ENCODE measurements at places on chromosomes 16 and 17.
A peak's percentile ranks its signal among the peaks of the same experiment; 100 is the strongest.

DNA sequence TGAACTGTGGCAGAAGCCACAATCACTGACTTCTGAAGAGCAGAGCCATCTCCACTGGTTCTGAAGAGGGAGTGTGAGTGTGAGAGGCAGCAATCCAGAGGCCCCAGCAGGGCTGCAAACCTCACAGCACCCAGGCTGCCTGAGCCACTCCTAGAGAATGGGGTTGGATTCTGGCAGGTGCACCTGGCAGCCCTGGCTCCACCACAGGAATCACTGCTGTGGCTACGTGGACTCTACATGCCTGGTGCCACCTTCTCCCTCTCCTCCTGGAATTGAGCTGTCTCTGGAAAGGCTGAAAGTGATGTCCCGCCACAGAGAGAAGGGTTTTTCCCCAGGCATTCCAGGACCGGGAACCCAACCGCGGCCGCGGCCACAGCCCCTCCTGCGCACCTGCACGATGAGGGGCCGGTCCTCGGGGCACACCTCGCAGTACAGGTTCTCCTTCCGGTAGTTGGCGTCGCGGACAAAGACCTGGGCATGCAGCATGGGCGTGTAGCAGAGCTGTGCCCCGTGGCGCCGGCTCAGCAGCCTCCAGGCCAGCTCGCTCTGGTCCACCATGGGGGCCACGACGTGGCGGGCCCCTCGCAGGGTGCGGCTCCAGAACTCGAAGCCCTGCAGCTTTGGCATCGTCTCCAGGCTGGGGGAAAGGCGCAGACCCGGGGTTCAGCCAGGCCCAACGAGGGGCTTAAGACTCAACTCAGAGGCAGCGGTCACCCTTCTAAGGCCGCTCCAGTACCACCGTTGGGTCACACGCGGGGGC lies 991 bp downstream of the DUS1L start:
- no peak for DNase-seq

DNA sequence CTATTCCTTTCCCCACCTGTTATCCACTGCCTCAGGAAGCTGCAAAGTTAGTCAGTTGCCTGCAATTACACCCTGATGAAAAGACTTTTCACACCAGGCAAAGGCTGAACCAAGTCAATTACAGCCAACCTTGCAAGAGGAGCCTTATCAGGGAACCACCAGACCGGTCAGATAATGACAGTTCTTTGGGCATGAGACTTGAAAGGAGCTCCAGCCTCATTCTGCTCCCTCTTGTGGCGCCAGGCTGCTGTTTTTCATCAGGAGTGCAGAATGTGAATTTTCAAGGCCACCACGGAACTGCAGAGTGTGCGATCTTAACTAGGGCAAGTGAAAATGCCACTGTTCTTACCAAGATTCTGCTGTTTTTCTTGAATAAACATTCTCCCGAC lies 22.5 kb downstream of the DNAI2 start:
- no peak for DNase-seq

GRCh38 chr16:10878644-10879501 lies 1.9 kb downstream of the CIITA start:
- DNase-seq, result no peak

- DNase-seq, result peak; percentile 39
Measured at GRCh38 chr17:48586355-48587258, 3.4 kb downstream of the HOXB3 start.

DNA sequence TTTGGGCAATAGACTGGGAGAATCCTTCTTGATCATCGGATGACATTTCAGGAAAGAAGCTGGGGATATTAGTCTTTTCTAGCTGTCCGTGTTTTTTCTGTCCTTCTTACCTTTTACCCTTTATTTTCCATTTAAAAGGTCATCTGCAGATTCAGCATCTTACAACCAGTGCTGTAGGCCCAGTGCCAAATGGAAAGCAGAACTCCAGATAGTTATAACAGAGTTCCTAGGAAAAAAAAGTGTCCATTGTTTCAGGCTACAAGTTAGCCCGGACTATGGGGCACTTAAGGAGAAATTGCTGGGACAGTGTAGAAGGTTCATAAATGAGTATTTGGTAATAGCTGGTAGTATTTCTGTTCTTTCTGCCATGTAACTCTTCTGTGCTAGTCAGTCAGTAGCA lies 28.4 kb downstream of the LDHD start:
- no peak for DNase-seq

DNA sequence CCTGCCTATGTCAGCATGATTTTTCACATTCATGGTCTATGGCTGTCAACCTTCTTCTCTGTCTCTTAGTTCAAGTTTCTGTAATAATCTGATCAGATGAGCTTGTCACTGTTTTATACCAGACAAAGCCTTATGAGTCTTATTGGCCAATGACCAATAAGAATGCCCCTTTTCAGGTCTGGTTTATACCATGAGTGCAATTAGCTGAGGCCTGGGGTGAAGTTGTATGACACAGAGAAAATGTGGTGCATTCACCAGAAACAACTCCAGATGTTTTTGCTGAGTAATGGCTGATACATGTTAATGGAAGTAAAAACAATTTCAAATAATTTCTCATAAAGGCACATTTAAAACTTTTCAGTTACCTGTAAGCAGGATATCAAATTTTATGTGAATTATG lies 218.6 kb upstream of the CDH8 start:
- DNase-seq, result no peak

DNA sequence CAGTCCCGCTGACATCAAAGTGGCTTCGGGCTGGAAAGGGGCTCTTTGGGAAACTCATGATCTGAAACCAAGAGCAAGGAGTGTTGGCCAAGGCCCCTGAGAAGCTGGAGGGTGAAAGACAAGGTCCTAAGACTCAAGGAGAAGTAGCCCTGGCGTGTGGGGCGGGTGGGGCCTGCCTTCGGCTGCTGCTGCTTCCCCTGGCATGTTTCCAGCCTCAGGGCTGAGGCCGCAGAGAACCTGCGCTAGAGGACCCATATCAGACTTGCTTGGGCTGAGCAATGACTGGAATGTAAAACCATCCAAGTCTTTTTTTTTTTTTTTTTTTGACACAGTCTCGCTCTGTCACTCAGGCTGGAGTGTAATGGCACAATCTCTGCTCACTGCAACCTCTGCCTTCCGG lies 67.5 kb upstream of the GCSH start:
- no peak for DNase-seq

DNA sequence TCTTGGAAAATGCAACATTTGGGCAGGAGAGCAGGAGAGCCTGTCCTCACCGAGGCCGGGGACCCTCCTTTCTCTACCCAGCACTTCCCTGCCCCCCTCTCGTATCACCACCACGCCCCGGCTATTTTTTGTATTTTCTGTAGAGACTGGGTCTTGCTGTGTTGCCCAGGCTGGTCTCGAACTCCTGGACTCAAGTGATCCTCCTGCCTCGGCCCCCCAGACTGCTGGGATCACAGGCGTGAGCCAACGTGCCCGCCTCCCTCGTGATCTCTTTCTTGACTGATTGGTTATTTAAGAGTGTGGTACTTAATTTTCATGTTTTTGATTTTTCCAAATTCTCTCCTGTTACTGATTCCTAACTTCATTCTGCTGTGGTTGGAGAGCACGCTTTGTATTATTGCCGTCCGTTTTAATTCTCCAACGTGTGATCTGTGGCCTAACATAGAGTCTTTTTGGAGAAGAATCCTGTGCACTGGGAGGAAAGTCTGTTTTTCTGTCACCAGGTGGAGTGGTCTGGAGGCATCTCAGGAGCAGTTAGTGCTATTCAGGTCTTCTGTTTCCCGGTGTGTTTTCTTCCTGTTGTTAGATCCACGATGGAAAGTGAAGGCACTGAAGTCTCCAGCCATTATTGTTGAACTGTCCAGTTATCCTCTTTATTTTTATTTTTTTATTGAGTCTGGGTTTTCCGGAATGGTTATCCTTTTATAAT lies 40.4 kb downstream of the ZNF778 start:
- no peak for DNase-seq

DNA sequence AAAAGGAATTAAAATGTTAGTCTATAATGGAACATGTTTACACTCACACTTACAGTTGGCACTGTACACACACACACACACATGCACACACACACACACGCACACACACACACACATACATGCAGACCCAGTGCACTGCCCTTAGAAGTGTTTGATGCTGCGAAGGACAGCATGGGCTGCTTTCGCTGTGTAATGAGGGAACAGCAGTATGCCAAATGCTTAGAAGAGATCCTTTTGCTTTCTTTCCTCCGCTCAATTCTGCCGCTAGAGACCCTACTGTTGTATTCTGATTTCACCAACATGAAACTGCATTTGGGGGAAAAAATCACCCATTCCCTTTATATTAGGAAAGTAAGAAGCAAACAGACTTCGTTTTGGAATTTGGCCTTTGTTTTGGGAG lies 217.9 kb downstream of the ENGASE start:
- DNase-seq, result no peak

DNA sequence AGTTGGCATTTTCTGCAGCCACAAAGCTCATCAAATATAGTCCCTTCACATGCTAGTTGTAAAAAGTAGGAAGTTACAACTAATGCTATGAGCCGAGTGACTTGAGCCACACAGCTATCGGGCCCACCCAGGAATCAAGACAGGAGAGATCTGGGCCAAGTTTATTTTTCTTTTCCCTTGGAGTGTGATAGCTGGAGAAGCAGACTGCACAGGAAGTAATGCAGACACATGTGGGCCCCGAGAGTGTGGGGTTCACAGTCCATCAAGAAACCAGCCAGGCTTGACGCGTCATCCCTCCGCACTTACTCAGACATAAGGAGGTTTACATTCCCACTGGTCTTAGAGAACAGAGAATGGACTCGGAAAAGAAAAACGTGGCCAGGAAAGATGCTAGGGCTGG lies 403.1 kb upstream of the CDH11 start:
- DNase-seq, result no peak

GRCh38 chr17:4582691-4583090 lies 1.6 kb upstream of the SMTNL2 start:
- DNase-seq, result no peak

- DNase-seq, result no peak
Measured at GRCh38 chr16:58913456-58913855, 179.3 kb upstream of the GOT2 start.

DNA sequence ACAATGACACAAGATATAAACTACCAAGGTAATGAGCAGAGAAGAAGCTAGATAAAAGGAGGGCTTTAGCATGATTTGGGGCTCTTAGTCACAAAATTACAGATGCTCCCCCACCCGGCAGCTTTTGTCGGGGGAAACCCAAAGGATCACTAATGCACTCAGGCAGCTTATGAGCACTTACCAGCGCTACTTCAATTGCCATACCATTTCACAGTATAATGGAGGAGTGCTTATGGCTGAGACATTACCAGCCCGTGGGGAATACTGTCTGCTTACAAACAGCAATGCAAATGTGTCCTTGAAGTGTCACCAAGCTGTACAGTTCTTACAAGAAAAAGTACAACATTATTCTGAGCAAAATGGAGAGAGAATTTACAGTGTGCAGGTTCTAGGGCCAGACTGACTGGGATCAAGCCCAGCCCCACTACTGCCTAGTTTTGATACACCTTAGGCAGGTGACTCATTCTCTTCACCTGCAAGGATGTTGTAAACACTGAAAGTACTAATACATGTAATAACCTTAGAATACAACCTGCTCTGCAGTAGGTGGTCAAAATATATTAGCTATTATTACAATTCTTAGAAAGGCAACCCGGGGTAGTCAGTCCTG lies 16.3 kb downstream of the ANKFY1 start:
- DNase-seq, result no peak

GRCh38 chr16:88505405-88506082 lies 52.5 kb downstream of the ZFPM1 start:
- peak; percentile 70 for DNase-seq

DNA sequence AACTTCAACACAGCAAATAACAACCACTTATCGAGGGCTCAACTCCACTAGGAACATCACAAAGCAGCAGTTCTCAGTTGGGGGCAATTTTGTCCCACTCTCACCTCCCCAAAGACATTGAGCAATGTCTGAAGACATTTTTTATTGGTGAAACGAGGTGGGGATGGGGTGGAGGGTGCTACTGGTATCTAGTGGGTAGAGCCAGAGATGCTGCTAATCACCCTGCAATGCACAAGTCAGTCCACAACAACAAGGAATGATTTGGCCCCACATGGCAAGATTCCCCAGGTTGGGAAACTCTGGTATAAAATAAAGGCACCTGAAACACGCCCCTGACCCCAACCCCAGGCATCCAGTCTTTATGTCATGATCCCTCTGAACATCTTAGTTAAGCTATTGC lies 33.3 kb downstream of the TLE7 start:
- DNase-seq, result no peak

DNA sequence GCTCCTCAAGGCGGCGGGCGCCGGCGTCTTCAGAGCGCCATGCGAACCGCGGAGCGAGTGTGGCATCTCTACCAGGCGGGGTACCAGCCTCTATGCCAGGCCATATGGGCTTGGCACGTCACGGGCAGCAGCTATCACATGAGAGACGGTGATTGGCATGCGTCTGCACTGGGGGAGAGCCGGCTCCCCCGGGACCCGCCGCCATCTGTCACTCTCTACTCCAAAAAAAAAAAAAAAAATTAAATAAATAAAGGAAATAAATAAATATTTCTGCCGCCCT lies at the start of gene NEUROD2:
NEUROD2 (minus strand) TSS at position 70 of the 280 bp plus-strand sequence. CDS start 1,321 bp downstream, outside the sequence.
- DNase-seq, result no peak

- no peak for DNase-seq
Measured at GRCh38 chr16:6019490-6019991, 921.9 kb upstream of the EEF2KMT start.

DNA sequence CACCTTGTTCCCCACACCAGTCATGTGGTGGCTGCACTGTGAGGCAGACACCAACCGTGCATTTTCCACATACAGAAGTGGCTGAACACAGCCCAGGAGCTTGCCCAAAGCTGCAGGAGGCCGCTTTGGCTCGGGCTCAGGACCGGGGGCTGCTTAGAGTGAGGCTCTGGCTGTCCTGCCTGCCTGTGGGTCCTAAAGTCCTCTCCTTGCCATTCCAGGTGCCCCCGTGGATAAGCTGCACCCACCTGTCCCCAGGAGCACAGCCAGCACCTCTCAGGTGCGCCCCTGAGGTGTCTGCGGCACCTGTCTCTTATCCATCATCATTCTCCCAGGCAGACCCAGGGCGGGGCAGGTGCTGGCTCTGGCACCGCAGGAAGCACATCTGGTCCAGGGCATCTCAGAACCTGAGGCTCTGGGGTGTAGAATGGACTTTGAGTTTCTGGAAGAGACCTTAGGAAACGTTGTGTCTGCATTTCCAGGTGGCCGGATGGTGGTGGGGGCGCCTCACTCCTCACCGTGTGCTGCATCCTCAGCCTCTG lies 180.5 kb upstream of the ZNF469 start:
- no peak for DNase-seq

DNA sequence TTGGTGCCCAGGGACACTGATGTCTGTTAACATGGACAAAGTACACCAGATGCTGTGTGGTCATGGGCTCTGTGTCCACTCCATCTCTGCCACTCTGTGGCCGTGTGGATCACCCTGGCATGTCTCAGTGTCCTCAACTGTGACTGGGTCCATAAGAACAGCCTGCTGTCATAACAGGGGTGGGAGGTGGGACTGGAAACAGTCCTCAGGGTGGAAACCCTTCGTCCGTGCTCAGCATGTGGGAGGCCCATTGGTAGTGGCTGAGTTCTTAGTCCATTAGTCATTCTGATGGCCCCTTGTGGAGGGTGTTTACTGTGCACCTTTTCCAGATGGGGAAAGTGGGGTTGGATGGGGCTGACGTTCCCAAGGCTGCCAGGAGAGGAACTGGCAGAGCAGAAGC lies 12.8 kb downstream of the FLYWCH2 start:
- DNase-seq, result no peak

GRCh38 chr16:31253642-31254045 lies 6.1 kb upstream of the ITGAM start:
- DNase-seq, result no peak
